ENCODE measurements at places on chromosomes 12 and 14.
A peak's percentile ranks its signal among the peaks of the same experiment; 100 is the strongest.

GRCh38 chr14:93493054-93493453, 62.3 kb downstream of the UNC79 start:
- no peak for DNase-seq

DNA sequence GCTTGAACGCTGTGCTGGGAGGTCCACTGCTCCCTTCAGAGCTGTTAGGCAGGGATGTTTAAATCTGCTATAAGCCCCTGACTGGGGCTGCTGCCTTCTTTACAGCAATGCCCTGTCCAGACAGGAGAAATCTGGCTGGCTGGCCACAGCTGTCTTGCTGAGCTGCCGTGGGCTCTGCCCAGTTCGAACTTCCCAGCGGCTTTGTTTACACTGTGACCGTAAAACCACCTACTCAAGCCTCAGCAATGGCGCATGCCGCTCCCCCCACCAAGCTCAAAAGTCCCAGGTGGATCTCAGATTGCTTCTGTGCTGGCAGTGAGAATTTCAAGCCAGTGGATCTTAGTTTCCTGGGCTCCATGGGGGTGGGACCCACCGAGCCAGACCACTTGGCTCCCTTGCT, 35.8 kb downstream of the CKAP4 start:
- no peak for DNase-seq

DNA sequence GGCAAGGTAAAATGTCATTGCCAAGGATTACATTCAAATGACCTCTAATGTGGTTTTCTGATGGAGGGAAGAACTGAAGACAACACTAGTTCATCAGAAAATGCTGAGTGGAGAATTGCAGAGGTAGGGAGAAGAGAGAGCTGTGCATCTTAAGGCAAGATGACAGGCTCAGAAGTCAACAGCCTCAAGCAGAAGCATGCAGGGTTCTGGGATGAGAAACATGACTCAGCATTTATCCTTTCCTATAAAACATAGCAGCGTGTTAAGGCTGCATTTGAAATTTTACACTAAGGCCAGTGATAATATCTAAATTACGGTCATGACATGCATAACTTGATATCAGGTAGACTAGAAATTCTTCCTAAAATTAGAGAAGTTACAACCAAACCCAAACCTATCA, 53.7 kb upstream of the DYRK2 start:
- no peak for DNase-seq

DNA sequence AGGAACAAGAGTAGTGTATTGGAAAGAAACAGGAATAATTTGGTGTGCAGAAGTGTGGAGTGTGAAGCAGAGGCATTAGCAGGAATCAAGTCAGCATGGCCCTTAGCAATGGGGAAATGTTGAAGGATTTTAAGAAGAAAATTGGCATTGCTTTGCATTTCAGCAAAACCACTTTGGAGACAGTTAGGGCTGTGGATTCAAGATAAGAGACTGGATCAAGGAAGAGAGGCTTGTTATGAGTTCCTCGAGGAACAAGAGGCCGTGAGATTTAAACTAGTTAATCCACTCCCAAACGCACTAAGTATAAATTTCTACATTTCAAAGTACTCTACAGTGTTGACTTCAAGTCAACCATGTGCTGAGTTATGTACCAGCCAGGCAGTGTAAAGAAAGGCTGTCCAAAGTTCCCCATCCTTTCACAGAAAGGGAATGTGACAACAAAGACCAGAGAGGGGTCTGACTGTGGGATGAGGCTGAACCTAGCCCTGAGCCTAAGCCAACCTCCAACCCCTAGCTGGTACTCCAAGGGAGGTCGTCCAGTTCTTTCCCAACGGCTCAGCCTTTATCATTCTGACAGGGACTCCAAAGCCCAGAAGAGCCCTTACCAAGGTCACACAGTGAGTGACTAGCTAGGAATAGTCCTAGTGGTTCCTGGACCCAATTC, 91.2 kb upstream of the BMP4 start:
- DNase-seq: no peak

DNA sequence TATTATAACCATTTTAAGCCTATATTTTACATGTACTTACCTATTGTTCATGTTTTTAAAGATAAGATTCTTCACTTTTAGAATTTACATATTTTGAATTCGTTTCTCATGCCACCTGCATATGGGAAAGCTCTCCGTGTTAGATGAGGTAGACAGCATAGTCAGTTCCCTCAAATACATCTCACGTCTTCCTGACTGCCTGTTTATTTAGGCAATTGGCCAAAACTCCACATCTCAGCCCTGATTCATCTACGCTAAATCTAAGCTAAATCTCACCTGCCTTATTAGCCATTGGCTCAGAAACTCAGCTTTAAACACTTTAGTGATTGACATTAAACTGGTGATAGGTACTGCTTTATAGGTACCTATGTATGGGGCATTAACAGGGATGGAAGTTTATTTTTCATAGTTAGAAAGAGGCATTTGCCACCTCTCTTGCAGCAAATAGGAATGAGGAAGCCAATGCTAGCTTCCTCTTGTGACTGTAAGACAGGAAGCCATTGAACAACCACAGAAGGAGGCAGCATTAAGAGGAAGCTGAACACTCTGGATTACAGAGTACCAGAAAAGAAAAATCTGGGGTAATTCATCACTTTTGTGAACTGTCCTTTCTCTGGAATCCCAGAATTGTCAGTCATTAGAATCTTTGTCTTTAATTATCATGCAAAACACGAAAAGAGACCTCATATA, 111.9 kb downstream of the LRFN5 start:
- DNase-seq: no peak

GRCh38 chr14:63543826-63544406, 739 bp upstream of the PPP2R5E start:
- DNase-seq: no peak

DNA sequence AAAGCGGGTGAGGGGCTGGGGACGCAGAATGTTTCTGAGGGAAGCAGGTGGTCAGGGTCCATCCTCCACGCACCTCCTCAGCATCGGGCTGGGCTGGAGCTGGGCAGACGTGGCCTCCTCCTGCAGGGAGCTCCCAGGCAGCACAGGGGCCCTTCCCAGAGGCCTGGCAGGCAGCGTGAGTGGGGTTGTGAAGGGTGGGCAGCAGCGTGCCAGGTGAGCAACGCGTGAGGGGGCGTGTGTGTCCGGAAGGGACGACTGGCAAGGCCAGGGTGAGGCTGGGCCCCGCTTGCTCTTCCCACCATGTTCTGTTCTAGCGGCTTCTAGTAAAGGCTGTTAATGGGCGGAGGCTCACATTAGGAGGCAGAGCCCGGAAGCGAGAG, 17.1 kb downstream of the ANKRD9 start:
- no peak for DNase-seq

- no peak for DNase-seq
Observed at GRCh38 chr12:112496496-112496895, 77.7 kb downstream of the PTPN11 start.

- DNase-seq: no peak
Observed at GRCh38 chr12:87368259-87368658, 660.9 kb downstream of the C12orf50 start.

GRCh38 chr14:99764222-99764706, 28.9 kb upstream of the EML1 start:
- no peak for DNase-seq

DNA sequence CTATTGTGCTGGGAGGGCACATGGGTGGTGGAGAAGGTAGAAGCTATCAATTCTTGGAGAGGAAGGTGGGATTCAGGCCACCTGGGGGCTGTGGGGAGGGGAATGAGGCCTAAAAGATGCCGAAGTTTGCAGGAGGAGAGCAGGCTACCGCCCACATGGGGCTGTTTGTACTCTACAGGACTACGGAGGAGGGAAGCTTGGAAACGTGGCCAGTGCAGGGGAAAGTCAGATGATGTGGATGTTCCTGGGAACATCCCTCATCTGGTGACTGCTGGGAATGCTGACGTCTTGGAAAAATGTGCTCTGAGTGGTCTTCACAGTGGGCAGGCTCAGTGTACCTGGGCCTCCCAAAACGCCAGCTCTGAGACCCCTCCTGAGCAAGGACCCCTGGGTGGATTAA, 78.5 kb downstream of the TNFAIP2 start:
- no peak for DNase-seq

DNA sequence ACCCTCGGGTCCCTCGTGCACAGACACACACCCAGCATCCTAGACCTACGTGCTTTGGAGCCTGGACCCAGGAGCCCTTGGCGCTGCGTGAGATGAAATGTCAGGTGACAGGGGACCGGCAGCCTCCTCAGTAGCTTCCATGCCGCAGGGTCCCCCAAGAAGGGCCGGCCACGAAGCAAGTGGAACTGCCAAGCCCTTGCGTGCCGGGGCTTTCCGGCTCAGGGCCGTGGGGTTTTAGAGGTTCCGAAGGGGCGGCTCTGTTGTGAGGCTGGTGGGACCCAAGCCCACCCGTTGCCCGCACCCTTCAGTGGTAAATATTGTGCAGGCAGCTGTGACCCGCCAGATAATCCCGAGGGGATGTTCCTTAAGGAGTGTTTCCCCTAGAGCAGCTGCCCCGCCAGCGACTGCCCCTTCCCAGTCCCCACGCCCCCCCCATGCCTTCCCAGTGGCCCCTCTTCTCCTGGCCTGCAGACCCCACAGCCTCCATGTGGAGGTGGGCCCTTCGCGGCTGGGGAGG, 133.7 kb downstream of the ADGRD1 start:
- no peak for DNase-seq

DNA sequence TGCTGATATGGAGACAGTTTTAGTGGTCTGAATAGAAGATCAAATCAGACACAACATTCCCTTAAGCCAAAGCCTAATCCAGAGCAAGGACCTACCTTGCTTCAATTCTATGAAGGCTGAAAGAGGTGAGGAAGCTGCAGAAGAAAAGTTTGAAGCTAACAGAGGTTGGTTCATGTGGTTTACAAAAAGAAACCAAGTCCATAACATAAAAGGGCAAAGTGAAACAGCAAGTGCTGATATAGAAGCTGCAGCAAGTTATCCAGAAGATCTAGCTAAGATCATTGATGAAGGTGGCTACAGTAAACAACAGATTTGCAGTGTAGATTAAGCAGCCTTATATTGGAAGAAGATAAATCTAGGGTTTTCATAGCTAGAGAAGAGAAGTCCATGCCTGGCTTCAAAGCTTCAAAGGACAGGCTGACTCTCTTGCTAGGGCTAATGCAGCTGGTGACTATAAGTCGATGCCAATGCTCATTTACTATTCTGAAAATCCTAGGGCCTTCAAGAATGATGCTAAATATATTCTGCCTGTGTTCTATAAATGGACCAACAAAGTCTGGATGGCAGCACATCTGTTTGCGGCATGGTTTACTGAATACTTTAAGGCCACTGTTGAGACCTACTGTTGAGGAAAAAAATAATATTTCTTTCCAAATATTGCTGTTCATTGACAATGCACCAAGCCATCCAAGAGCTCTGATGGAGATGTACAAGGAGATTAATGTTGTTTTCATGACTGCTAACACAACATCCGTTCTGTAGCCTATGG, 361.0 kb downstream of the DPF3 start:
- DNase-seq: no peak

- peak; percentile 14 for DNase-seq
Observed at GRCh38 chr12:60522684-60523400, 927.0 kb downstream of the SLC16A7 start.

DNA sequence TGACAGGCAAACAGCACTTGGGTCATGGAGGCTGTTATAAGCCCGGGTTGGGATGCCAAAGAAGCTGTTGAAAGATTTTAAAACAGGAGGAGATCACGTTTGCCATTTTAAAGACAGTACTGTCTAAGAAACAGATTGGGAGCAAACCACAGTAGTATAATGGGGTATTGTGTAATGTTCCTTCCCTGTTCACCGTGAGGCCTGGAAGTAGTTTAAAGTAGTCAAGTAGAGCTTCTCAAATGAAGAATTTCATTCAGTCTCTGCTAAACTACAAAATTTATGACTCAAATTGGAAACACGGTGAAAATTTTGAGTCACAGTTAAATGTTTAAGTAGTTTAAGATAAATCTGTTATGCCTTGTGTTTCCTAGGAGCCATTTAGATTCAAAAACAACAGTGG, 35.8 kb downstream of the ATP2A2 start:
- no peak for DNase-seq

DNA sequence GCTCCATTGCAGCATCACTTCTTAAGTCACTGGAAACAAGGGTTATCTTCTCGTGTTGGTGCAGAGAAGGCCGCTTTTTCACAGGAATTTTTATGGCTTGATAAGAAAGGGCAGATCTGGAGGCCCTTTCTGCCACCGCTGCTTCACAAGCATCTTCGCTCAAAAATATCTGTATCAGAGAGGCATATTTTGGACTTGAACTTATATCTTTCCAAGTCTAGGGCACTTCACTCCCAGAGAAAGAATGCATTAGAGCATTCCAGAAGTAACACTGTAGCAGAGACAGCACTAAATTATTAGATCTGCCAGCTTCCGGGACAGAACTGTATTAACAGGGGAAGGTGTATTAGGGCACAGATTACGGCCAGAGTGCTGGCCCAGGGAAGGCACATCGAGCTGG, 151.7 kb upstream of the AMIGO2 start:
- DNase-seq: no peak

- DNase-seq: no peak
Observed at GRCh38 chr14:61322799-61323290, 1.5 kb downstream of the PRKCH start.

All from substantia nigra (tissue), 51 donors.